Substantia nigra (tissue), 51 donors: ENCODE measurements at places on chromosomes 5 and 9.

GRCh38 chr5:133214153-133214820 lies 162.5 kb downstream of the HSPA4 start:
- DNase-seq, result no peak

DNA sequence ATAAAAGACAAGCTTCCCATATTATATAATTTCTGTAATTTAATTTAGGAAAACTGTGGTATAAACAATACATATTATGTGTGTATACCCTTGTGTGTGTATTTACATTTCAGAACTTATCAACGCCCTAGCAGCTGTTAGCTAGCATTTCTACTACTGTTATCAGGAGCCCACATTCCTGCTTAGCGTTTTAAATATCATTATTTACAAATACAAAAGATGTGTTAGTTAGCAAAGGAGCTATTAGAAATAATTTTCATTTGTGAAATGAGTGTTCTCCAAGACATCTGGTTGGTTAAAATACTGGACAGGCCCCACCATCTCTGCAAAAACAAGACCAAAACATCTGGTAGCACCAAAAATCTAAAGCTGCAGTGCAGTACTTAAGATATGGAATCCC lies 48.0 kb downstream of the EPB41L4A start:
- DNase-seq, result no peak

GRCh38 chr5:73542020-73542419 lies 23.4 kb downstream of the ANKRA2 start:
- no peak for DNase-seq

- DNase-seq, result no peak
Measured at GRCh38 chr9:134855900-134856377, 24.7 kb upstream of the FCN2 start.

DNA sequence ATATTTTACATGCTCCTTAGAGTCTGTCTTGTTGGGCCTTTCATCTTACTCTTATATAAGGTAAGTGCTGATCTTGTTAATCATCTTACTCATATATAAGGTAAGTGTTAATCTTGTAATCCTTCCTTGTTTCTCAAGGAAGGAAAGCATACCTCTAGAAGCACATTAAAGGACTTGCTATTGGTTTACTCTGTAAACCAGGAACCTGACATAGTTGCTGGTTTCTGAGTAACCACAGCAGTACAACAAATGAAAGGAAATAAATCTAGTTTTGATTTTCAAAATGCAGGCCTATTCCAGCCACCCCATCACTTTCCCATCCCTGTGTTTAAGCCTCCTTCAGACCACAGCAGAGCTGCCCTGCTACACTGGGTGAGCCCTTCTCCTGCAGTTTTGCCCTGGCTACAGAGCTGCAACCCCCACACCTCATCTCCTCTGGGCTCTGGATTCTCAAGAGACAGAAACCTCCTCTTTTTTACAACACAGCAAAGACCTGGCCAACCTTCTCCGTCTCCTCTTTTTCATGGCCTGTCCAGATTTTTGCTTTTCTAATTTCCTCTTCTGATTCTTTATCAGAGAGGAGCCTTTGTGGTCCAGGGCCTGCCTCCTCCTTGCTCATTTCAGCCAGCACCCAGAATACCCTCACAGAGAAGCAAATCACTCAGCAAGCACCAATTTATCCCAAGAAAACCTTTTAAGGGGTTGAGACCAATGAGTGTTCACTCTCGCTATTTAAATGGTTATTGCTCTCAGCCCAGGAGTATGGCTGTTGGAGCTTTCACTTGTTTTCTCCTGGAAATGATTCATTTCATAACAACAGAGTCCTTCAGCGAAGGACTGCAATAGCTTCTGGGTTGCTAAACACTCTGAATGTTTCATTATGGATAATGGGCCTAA lies 103.2 kb downstream of the FSTL4 start:
- no peak for DNase-seq

- DNase-seq, result no peak
Measured at GRCh38 chr9:125564631-125565030, 142.4 kb downstream of the MAPKAP1 start.

DNA sequence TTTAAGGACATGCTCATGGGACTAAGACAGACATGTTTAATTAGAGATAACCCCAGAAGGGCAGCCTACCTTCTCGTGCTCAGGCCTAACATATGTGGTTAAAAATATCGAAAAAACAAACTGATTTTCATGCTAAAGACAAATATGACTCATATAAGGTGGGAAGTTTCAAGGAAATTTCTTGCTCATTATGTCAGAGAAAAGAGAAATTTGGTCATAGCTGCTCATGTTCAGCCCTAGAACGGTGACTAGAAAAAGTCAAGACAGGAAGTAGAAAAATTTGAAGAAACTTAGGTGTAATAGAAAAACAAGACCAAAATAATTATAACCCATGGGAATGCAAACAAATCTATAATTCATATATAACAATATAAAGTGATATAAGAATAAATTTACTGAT lies 120.6 kb downstream of the PRDM9 start:
- DNase-seq, result no peak
